Endodermal cell (in vitro differentiated cells): ENCODE measurements at places on chromosomes 11 and 22. TPM values are rescaled to one million over a fixed set of nuclear protein-coding genes. Genes with fewer than 3 reads are reported as not detected.
A peak's percentile ranks its signal among the peaks of the same experiment; 100 is the strongest.

Gene KRTAP5-8
- not detected in 2 replicates for total RNA-seq

Gene KLHL35
- 0.27 and 0.48 TPM in 2 replicates for total RNA-seq

Gene MDK
- 1,482 to 1,580 TPM (median 1,502 TPM) in 3 replicates for total RNA-seq

Gene NFAM1
- 0.50 and 0.92 TPM in 2 replicates for total RNA-seq

Gene NCAM1
- total RNA-seq = 2.7 and 2.9 TPM in 2 replicates

Gene APOL1
- total RNA-seq = 0.11 and 0.32 TPM in 2 replicates

Gene SCGB1A1
- not detected in 3 replicates for total RNA-seq

Gene LRRC74B
- not detected in 2 replicates for total RNA-seq

Gene DUSP8
- 7.0 and 7.5 TPM in 2 replicates for total RNA-seq

GRCh38 chr11:62605902-62606301 is 4.2 kb upstream of the MTA2 start:
- peaks cover 4% of the 10 kb centered on the region for H3K4me1 ChIP-seq
- peaks cover 11% of the 10 kb centered on the region for H3K27me3 ChIP-seq
- H3K36me3 ChIP-seq = no peaks in the 10 kb centered on the region
- no peak overlapping the region for H3K4me3 ChIP-seq
- DNase-seq = no peak

- H3K27ac ChIP-seq = no peak overlapping the region
- no peak overlapping the region for H3K4me3 ChIP-seq
- no peaks in the 10 kb centered on the region for H3K36me3 ChIP-seq
- no peaks in the 10 kb centered on the region for H3K27me3 ChIP-seq
These were observed 135.4 kb downstream of the OSBP2 start for GRCh38 chr22:30829901-30830550.

GRCh38 chr11:14054116-14055107 is 91.9 kb downstream of the SPON1 start:
- H3K36me3 ChIP-seq = no peaks in the 10 kb centered on the region
- H3K27ac ChIP-seq = no peak overlapping the region
- peaks cover 32% of the 10 kb centered on the region for H3K27me3 ChIP-seq

DNA sequence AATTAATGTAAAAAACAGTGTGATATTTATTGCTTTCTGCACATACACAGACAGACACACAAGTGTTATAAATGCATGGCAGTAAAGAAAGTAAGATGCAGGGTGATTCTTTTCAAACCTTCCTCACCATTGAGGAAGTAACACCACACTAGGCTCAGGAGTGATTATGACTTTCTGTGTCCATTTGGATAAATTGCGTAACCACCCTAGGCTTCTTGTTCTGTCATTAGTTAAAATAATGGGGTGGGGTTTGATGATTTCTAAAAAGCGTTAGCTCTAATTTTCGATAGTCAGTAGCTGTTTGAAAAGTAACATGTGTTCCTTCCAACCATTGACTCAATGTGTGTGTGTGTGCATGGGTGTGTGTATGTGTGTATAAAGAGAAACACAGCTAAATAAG is 1080.2 kb downstream of the NTM start:
- no peak overlapping the region for H3K4me3 ChIP-seq
- H3K36me3 ChIP-seq = no peaks in the 10 kb centered on the region
- DNase-seq = no peak

- no peaks in the 10 kb centered on the region for H3K4me1 ChIP-seq
- DNase-seq = peak; percentile 71
- H3K27ac ChIP-seq = no peak overlapping the region
- no peaks in the 10 kb centered on the region for H3K36me3 ChIP-seq
- no peak overlapping the region for H3K4me3 ChIP-seq
These were observed 13.6 kb upstream of the OR51S1 start for GRCh38 chr11:4862447-4863236.

- no peaks in the 10 kb centered on the region for H3K4me1 ChIP-seq
- H3K27ac ChIP-seq = no peak overlapping the region
- no peaks in the 10 kb centered on the region for H3K36me3 ChIP-seq
- no peak overlapping the region for H3K4me3 ChIP-seq
- H3K27me3 ChIP-seq = no peaks in the 10 kb centered on the region
These were observed 569.9 kb downstream of the BUD13 start for GRCh38 chr11:116202922-116203321.

DNA sequence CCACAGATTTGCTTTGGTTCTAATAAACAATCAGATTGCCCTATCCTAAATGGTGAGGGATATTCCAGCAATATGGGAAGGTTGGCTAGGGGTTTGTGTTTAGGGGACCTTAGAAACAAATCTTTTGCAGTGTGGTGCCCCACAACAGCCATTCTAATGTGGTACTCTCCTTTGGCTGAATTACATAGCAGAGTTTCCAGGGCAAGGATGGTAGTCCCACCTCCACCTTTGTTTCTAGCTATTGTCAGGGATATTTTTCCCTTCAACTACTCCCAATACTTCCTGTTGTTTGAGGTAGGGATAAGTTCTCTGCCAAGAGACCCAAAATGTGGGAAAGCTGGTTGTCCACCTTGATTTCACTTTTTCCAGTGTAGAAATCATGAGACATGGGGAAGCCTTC is 494.7 kb upstream of the CHORDC1 start:
- no peak overlapping the region for H3K27ac ChIP-seq
- no peak overlapping the region for H3K4me3 ChIP-seq
- no peaks in the 10 kb centered on the region for H3K4me1 ChIP-seq

GRCh38 chr11:27573024-27573423 is 66.5 kb upstream of the LIN7C start:
- DNase-seq = no peak

DNA sequence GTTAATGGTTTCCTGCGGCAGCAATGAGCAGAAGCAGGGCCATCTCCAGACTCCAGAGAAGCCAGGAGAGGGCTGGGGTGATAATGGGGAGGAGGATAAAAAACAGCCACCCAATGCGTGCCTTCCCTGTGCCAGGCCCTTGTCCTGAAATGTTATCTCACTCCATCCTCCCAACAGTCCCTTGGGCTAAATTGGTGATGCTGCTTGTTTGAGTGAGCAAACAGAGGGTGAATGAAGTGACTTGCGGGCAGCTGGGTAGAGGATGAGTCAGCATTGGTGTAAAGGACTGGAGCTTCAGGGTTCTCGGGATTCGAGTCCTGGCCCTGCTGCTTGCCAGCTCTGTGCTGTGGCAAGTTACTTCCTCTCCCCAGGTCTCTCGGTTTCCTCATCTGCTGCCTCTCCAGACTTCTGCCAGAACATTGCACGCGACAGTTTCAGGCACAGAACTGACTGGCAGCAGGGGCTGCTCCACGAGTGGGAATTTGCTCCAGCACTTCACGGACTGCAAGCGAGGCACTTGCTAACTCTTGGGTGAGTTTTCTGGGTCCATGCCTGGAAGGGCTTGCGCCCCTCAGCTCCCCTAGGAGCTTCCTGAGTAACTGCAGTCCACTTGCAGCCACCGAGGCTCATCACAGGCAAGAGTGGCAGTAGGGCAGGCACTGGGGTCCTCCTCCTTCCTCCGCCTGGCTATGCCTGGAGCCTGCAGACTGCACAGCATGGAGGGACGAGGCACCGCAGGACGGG is at the start of gene P2RY6:
Gene P2RY6 (plus strand): TSS at position 403 of the 744 bp plus-strand sequence. CDS start 24,181 bp downstream, outside the sequence.
- no peaks in the 10 kb centered on the region for H3K36me3 ChIP-seq
- no peaks in the 10 kb centered on the region for H3K27me3 ChIP-seq
- H3K27ac ChIP-seq = no peak within 1 kb of the TSS
- H3K4me3 ChIP-seq = no peak within 1 kb of the TSS
- DNase-seq = peak; percentile 73

DNA sequence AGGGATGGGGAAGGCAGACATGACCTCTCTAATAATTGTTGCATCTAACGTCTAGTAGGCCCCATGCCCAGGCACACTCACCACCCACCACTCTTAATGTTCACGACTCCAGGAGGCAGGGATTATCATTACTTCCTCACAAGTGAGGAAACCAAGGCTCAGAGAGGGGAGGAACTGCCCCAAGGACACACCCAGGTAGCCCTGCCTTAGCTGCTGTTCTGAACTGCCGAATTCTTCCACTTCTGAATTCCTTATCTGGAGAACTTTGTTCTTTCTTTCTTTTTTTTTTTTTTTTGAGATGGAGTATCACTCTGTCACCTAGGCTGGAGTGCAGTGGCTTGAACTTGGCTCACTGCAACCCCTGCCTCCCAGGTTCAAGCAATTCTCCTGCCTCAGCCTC is 16.7 kb downstream of the SLCO2B1 start:
- H3K4me1 ChIP-seq = peaks cover 9% of the 10 kb centered on the region
- H3K27me3 ChIP-seq = no peaks in the 10 kb centered on the region
- DNase-seq = no peak
- H3K27ac ChIP-seq = no peak overlapping the region

GRCh38 chr11:117882311-117882905 is 6.0 kb upstream of the FXYD6 start:
- H3K4me3 ChIP-seq = no peak overlapping the region
- no peaks in the 10 kb centered on the region for H3K27me3 ChIP-seq
- DNase-seq = peak; percentile 38
- H3K27ac ChIP-seq = no peak overlapping the region

- H3K36me3 ChIP-seq = no peaks in the 10 kb centered on the region
- H3K4me3 ChIP-seq = no peak overlapping the region
- H3K4me1 ChIP-seq = peaks cover 5% of the 10 kb centered on the region
- H3K27ac ChIP-seq = no peak overlapping the region
- DNase-seq = no peak
- no peaks in the 10 kb centered on the region for H3K27me3 ChIP-seq
These were observed 2.9 kb downstream of the SERPIND1 start for GRCh38 chr22:20776624-20777405.

- H3K4me1 ChIP-seq = peaks cover 12% of the 10 kb centered on the region
- no peak overlapping the region for H3K27ac ChIP-seq
- H3K36me3 ChIP-seq = no peaks in the 10 kb centered on the region
- H3K27me3 ChIP-seq = no peaks in the 10 kb centered on the region
- no peak overlapping the region for H3K4me3 ChIP-seq
These were observed 448.5 kb downstream of the SOX6 start for GRCh38 chr11:15907806-15908205.
